ENCODE measurements at places on chromosomes 3 and 15.

DNA sequence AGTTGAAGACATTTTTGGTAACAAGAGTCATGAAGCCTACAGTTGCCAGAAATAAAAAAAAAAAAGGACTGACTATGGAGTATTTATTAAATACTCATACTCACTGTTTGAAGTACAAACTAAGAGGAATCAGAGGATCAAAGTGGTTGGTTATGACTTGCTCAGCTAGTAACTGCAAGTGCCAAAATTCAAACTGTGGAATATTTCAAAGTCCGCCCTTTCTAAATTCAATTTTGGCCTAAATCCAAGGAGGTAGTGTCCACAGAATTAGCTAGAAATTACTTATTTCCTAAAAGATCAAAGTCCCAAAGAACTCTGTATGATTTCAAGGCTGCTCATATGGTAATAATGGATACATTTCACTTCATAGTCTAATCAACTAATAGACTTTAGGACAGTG lies 274.5 kb downstream of the ZBTB20 start:
- no peak for DNase-seq

GRCh38 chr15:84844964-84845363 lies 27.8 kb downstream of the ALPK3 start:
- no peak for DNase-seq

GRCh38 chr3:6516143-6516542 lies 344.8 kb upstream of the GRM7 start:
- no peak for DNase-seq

DNA sequence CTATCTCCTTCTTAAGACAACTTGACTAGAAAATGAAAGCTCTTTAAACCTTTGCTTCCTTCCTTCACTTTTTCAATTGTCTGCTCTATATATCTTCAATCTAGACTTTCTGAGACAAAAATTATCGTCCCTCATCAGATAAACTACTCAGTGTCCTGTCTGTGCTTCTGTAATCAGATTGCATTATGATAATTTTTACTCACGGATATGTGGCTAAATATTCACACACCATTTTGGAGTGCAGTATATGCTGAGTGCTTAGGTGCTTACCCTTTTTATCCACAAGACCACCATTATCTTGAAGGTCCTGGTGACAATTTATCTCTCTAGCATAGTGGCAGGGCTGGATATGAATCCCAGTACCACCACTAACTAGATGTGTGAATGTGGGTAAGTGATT lies 1012.3 kb downstream of the TUSC7 start:
- no peak for DNase-seq

GRCh38 chr3:11570251-11570650 lies 73.5 kb downstream of the VGLL4 start:
- DNase-seq = peak; percentile 77

GRCh38 chr3:66481071-66482017 lies 19.5 kb downstream of the LRIG1 start:
- no peak for DNase-seq

DNA sequence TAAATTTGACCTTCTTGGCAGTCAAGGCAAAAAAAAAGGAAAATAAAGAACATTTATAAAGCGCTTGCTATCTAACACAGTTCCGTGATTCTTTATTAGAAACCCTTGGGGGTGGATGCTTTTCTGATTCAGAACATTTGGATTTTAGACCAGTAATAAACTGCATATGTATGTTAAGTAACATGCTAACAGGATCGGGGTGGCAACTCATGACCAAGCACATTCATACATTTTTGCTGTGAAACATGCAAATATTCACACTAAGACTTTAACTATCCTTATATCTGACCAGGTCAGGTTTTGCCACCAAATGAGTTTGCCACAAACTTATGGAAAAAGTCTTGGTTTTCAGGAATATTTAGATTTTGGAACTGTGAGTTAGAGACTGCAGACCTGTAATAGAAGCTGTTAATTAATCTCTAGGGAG lies 30.4 kb upstream of the KLF13 start:
- DNase-seq = no peak

DNA sequence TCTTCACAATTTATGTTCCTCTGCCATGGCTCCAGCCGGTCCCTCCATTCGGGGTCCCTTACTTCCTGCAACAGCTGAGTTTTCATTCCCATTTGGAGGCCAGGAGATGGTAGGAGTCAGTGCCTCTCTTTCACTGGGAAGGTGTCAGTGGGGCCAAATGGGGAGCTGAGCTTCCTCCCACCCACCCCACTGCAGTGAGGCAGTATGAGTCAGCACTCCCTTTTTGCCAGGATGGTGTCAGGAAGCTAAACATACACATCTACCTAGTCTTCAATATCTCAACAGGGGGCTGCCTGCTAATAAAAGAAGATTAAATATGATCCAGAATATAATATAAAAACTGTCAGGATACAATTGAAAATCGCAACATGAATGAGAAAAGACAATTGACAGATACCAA lies 12.7 kb upstream of the ACTC1 start:
- no peak for DNase-seq

DNA sequence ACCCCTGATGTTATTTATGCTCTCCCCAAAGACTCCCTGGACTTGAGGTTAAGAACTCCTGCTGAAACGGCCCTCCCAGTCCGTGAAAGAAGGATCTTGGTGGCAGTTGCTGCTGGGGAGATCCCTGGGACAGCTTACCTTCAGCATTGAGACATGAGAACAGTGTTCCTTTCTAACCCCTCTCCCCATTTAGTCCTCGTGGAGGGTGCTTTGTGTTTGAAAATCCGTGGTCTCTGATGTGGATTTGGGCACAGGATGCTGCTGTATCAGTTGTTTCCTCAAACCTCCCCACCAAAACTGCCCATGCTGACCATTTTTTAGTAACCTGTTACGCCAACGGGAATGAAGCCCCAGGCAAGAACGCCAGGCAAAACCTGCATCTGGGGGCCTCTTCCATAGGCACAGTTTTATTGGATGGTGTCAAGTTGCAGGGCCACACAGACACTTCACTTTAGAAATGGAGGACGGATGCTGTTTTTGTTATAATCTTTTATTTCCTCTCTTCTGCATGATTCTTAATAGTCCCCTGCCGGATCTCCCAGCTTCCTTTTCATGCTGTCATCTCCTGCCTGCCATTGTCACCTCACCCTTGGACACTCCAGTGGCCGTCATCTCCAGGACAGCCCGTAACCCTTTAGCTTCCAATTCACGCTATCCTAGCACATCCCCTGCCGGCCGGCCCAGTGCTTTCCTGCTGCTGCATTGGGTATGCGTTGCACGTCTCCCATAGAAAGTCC lies 31.7 kb upstream of the CEMIP start:
- DNase-seq = no peak

- no peak for DNase-seq
Measured at GRCh38 chr15:57495041-57495440, 96.7 kb upstream of the MYZAP start.

GRCh38 chr3:143122089-143122430 lies 2.5 kb downstream of the CHST2 start:
- no peak for DNase-seq

- DNase-seq = no peak
Measured at GRCh38 chr15:45355860-45356259, 22.5 kb downstream of the GATM start.

- DNase-seq = no peak
Measured at GRCh38 chr3:79125313-79125984, 642.3 kb downstream of the ROBO1 start.

DNA sequence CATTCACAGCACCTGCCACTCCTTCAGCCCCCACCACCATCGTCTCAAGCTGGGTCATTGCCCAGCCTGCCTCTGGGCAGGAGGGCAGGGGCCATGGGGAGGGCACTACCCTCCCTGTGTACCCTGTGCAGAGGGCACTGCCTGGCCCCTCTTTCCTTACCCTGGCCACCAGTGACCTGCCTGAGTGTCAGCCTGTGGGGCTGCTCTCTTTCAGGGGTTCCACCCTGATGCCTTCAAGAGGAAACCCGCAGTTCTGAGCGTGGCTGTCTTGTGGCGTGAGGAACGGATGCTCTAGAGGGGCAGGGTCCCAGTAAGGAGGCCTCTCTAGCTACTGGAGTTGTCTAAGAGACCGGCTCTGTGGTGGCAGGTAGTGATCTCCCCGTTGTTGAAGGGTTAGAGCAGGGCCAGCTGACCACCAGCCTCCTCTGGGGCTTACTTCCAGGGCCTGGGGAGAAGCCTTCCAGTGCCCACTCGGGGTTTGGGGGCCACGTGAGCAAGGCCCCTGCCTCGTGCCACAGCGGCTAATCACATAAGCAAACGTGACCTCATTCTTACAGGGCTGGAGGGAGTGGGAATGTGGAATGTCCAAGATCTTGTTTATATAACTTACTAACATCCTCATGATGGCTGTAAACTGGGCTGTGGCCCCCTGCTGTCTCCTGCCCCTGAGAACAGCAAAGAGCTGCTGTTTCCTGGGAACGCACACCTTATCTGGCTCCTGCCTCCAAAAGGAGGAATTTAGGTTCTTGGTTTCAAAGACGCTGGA lies 31.4 kb upstream of the SEC13 start:
- no peak for DNase-seq

DNA sequence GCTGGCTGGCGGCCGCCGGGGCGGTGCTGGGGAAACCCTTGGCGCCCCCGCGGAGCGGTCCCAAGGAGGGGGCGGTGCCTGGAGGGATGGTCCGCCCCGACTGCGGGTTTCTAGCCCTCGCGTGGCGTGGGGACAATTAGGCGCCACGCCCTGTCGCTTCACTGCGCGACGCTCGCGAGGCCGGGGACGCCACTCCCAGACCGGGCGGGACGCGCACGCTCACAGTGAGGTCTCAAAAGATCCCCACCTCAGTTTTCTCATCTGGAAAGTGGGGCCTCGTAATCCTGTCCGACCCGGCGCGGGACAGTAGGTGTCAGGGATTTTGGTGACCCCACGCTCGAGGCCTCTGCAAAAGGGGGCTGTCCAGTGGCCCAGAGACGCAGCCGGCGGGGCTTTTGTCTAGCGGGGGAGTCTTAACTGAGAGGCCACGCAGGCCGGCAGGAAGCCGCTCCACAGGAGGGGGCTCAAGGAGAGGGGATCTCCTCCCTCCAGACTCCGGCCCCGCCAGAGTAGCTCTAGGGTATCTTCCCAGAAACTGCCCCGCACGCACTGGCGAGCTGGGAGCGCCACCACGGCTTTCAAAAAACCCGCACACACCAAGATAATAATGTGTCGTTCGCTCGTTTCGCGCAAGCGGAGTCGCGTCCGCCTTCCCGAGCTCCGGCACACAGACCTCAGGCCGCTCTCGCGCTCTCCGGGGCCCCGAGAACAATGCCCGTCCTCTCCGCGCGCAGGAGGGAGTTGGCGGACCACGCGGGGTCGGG lies 710 bp upstream of the CLK3 start:
- no peak for DNase-seq

GRCh38 chr3:112767177-112767576 lies 79.5 kb downstream of the CD200R1L start:
- no peak for DNase-seq

DNA sequence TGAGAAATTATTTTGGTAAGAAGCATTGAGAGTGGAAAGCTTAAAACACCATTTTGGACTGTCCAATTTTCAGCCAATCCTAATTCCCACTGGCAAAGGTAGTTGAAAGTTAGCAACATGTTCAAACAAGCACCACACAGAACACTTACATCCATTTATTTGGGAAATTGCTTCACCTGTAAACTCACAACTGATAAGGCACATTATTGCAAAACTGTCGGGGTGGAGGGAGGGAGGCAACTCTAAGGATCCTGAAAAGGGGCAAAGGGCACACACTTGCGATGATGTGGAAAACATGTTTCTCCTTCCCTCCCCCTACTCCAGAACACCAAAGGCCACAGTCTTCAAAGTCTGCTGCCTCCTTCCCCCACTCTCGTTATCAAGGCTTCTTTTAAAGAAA lies 9.4 kb downstream of the TMEM41A start:
- DNase-seq = no peak

DNA sequence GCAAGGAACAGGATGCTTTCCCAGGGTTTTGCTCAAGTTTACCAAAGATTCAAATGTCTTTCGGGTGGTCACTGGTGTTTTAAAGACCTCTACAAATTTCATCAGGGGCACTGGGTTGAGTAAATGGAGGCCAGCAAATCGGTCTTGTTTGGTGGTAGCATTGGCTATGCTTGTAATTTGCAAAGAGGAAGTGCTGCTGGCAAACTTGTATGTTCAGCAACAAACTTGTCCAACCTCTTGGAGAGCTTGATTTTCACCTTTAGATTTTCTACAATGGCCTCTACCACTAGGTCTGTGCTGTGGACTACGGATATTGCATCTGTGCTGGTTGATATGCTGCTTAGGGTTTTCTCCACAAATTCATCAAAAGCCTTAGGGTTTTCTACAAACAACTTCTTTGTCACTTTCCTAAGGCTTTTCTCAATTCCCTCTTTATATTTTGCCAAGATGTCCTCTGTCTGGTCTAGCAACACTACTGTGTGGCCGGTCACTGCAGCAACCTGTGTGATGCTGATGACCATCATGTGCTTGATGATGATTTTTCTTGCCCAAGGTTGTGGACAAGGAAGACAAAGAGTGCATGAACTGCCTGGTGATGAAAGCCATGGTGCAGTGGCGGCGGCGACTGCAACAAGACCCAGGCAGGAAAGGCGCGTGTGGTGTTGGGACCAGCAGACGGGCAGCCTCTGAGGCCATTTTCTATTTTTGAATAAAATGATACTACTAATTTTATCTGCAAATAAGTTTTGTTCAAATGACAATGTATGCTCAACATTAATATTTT lies 50.8 kb downstream of the RFX7 start:
- DNase-seq = no peak

- DNase-seq = no peak
Measured at GRCh38 chr3:28674212-28674611, 325.6 kb upstream of the AZI2 start.

- no peak for DNase-seq
Measured at GRCh38 chr3:62638316-62638715, 236.9 kb downstream of the CADPS start.

DNA sequence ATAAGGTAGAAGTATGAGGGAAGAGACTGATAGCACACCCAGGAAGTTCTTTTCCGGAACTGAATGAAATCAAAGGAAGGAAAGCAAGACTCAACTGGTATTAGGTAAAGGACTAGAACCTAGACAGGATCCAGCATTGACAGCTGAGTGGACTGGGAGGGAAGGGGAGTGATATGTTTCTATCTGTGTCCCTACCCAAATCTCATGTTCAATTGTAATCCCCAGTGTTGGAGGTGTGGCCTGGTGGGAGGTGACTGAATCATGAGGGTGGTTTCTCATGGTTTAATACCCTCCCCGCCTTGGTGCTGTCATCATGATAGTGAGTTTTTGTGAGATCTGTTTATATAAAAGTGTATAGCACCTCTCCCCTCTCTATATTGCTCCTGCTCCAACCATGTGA lies 415.9 kb upstream of the KCNMB2 start:
- DNase-seq = no peak

- DNase-seq = no peak
Measured at GRCh38 chr3:81301230-81301629, 460.2 kb downstream of the GBE1 start.

DNA sequence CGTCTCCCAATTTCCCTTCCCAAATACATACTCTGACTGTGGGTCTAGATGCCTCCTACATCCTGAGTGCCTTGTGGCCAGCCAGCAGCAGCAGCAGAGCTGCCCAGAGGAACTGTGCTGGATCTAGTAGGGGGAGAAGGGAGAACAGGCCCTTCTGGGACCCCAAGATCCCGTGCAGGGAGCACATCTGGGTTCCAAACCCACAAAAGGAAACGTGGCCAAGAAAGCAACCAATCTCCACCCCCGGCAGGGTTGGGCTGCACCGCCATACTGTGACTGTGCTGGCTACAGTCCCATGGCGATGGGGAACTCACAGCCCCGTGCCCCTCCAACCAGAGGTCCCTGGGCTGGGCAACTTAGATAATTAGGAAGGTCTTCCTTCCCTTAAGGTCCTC lies 86.3 kb downstream of the PPCDC start:
- DNase-seq = no peak

Data from vagina (tissue), 2 donors.